ENCODE measurements at places on chromosomes 16 and 17.

DNA sequence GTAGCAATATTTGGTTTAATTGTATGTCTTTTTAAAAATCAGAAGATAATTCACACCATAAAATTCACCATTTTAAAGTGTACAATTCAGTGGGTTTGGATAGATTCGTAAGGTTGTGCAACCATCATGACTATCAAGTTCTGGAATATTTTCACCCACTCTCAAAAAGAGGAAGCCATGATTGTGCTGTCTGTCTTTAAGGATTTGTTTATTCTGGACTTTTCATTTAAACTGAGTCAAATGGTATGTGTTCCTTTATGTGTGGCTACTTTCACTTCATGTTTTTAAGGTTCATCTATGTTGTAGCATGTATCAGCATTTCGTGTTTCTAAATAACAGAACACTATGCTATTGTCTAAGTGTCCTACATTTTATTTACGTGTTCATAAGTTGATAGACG is 68.1 kb upstream of the CPHXL start:
- DNase-seq, result no peak

DNA sequence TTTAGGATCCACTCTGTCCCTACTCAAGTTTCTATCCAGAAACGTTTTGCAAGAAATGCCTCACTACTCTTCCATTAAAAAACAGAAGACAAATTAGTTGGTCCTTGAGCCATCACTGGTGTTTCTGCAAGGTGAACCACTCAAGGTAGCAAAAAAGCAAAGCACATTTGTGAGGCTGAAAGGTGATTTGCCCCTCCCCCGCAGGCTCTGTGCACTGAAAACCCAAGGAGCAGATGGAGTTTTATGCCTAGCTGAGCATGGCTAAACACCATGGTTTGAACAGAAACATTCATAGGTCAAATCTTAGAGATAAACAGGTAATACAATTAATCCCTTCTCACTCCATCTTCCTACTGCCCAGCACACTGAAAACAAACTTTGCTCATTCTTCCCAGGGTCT is 538.2 kb upstream of the CDH5 start:
- no peak for DNase-seq

GRCh38 chr16:9965079-9965478 is 217.1 kb downstream of the GRIN2A start:
- no peak for DNase-seq

DNA sequence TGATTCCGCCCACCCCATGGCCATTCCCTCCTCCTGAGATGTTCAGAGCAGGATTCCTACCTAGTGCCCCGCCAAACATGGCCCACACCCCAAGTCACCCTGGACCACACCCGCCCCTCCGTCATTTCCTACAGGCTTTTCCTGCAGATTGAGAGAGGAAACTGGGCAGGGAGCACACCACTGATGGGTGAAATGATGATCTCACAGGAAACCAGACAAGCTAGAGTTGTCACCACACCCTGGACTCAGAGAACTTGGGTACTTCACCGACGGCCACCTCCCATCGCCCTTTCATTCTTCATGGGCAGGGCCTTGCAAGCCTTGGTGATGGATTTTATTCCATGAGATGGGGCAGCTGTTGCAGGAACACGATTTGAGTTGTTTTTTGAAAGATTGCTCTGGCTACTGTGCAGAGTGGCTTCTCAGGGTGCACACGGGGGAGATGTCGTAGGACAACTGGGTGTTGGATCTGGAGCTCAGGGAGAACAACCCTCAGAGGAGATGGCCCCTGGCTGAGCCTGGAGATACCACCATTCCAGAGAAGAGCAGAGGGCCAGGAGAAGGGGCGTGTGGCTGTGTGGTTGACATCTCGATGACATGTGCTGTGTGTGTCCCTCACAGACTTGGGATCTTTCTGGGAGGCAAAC is 7.4 kb upstream of the B9D1 start:
- DNase-seq, result no peak

GRCh38 chr16:87840271-87840978 is 28.9 kb downstream of the SLC7A5 start:
- no peak for DNase-seq

GRCh38 chr17:79009397-79010303 is at the start of gene CANT1:
Gene CANT1 (minus strand): TSS chr17:79009764. CDS start chr17:78997622, 12,142 bp downstream.
- DNase-seq, result peak; percentile 83

DNA sequence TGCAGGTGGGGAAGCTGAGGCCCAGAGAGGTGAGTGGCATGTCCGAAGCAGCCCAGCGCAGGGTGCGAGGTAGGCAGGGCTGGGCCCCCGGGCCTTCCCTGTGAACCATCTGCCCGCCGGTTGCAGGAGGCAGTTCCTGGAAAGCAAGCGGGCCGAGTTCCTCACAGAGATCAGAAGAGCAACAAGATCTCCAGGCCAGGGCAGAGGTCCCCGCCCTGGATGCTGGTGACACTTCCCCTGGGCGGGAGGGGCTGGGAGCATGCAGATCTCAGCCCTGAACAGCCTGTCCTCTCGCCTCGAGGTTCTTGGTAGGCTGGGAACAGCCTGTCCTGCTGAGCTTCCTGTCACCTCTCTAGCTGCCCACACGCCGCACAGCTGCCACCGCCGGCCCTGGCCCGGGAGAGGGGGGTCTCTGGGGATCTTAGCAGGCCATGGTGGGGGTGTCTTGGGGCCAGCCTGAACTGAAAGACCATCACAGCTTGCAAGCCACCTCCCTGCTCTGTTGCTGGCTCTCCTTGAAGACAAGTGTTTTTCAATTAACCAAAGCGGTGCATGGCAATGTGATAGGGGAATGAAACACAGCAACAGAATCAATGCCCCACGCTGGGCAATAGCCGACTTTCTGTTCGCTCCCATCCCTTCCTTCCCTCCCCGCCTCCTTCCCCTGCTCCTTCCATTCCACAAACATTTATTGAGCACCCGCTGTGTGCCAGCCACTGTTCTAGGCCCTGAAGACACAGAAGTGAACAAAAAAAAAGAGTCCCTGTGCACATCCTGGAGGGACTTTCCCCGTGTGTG is 31.7 kb downstream of the SOCS1 start:
- DNase-seq, result peak; percentile 81

- peak; percentile 20 for DNase-seq
Measured at GRCh38 chr16:253833-254232, 19.2 kb downstream of the FAM234A start.

- DNase-seq, result no peak
Measured at GRCh38 chr16:19431636-19432340, 14.1 kb downstream of the TMC5 start.

DNA sequence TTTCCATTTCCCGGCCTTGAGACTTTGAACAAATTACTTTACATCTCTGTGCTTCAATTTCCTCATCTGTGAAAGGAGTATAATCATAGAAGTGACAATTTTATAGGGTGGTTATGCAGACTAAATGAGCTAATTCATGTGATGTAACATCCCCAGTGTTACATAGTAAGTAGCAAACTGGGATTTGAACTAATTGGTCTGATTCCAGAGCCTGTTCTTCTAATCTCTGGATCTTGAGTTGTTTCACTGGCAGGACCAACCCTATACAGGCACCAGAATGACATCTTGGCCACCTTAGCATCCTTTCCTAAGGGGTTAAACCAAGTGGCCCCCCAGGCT is 77.7 kb downstream of the AATF start:
- DNase-seq, result no peak

GRCh38 chr17:34411646-34412421 is 48.8 kb upstream of the CCL1 start:
- no peak for DNase-seq

DNA sequence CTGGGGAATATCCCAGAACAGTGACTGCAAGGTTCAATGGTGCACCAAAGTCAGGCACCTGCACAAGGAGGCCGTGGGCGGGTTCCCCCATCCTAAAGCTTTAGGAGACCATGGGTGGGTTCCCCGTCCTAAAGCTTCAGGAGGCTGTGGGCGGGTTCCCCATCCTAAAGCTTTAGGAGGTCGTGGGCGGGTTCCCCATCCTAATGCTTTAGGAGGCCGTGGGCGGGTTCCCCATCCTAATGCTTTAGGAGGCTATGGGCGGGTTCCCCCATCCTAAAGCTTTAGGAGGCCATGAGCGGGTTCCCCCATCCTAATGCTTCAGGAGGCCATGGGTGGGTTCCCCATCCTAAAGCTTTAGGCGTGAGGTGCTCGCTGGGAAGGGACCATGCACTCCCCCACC is 313.3 kb downstream of the FOXL1 start:
- no peak for DNase-seq

- DNase-seq, result no peak
Measured at GRCh38 chr17:6641247-6641863, 495 bp downstream of the TXNDC17 start.

DNA sequence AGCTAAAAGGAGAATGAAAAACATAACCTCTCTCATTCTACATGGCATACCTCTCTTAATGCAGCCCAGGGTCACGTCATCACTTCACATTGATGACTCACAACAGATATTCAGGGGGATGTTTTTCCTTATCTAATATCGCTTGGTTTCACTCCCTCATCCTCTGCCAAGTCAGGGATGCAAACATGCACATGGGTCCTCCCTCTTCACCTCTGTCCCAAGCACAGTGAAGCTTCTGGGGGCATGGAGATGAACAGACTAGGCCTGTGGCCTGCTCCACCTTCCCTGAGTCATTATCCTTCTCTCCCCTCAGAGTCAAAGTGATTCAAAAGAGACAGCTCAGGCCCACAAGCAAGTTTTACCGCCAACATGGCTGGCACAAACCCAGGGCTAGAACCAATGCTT is 2.3 kb upstream of the MT2A start:
- no peak for DNase-seq

GRCh38 chr17:80163336-80163735 is 6.5 kb upstream of the CARD14 start:
- DNase-seq, result no peak

DNA sequence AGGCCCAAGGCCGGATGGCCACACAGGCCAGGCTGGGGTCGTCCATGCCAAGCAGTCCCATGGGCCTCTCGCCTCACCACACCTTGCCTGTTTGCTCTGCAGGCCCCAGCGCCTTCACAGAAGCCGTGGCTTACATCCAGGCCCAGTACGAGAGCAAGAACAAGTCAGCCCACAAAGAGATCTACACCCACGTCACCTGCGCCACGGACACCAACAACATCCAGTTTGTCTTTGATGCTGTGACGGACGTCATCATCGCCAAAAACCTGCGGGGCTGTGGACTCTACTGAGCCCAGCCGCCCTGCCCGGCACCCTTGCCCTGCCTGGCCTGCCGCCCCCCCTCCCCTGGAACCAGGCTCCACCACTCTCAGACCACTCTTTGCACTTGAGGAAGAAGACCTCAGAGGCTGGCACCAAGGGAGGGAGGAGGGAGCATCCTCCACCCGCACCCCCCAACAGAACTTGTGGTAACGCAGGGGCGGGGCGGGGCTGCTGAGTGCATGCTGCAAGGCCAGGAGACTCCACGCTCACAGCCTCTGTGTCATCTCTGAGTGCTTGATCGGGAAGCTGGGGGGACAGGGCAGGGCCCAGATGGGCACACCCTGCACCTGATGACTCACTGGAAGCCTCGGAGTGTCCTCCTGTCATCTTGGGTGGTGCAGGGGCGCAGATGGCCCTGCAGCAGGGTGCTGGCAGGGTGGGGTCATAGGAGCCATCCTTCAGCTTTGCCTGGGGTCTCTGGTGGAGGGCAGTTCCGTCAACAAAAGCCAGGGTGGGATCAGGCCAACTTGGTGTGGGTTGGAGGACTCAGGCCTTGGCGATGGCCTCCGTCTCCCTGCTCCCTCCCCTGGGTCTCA is 81.5 kb downstream of the AMFR start:
- DNase-seq, result no peak

- peak; percentile 83 for DNase-seq
Measured at GRCh38 chr17:36148559-36149295, 27.7 kb downstream of the TBC1D3B start.

- no peak for DNase-seq
Measured at GRCh38 chr17:35605678-35606077, 18.6 kb downstream of the AP2B1 start.

DNA sequence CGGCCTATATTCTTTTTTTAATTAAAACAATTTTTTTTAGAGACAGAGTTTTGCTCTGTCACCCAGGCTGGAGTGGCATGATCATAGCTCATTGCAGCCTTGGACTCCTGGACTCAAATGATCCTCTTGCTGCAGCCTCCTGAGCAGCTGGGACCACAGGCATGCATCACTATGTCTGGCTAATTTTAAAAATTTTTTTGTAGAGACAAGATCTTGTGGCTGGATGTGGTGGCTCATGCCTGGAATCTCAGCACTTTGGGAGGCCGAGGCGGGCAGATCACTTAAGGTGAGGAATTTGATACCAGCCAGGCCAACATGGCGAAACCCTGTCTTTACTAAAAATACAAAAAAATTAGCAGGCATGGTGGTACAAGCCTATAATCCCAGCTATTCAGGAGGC is 54.8 kb upstream of the MSI2 start:
- no peak for DNase-seq

GRCh38 chr16:24838554-24839266 is 7.1 kb upstream of the SLC5A11 start:
- DNase-seq, result no peak

DNA sequence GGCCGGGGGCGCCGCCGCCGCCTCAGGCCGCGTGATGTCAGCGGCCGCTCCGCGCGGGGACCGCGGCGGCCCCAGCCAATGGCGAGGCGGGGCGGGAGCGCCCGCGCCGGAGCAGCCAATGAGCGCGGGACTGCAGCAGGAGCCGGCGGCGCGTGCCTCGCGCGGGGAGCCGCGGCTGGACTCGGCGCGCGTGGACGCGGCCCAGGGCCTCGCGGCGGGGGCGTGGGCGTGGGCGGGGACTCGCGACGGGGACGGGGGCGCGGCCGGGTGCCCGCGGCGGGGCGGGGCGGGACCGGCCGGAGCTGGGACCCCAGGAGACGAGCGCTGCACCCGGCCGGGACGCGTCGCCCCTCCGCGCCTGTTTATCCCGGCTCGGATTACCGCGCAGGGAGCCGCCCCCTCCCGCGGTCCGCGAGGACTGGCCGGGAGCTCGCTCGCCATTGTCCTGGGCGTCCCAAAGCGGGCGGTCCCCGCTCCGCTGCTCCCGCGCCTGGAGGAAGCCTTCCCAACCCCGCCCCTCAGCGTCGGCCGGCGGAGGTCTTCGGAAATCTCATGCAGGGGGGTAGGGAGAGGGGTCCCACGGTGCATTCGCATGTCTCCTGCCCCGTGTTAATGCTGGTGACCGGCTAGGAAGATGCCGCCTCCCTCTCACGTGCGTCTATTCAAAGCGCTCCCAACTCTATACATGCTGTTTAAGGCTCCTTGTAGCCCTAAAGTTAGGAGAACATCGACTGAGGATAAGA is at the start of gene RNF157:
Gene RNF157 (minus strand): TSS at position 33 of the 743 bp plus-strand sequence. CDS start 253 bp downstream, outside the sequence.
- DNase-seq, result peak; percentile 55

- peak; percentile 32 for DNase-seq
Measured at GRCh38 chr16:19520861-19521331, 1.0 kb downstream of the GDE1 start.

DNA sequence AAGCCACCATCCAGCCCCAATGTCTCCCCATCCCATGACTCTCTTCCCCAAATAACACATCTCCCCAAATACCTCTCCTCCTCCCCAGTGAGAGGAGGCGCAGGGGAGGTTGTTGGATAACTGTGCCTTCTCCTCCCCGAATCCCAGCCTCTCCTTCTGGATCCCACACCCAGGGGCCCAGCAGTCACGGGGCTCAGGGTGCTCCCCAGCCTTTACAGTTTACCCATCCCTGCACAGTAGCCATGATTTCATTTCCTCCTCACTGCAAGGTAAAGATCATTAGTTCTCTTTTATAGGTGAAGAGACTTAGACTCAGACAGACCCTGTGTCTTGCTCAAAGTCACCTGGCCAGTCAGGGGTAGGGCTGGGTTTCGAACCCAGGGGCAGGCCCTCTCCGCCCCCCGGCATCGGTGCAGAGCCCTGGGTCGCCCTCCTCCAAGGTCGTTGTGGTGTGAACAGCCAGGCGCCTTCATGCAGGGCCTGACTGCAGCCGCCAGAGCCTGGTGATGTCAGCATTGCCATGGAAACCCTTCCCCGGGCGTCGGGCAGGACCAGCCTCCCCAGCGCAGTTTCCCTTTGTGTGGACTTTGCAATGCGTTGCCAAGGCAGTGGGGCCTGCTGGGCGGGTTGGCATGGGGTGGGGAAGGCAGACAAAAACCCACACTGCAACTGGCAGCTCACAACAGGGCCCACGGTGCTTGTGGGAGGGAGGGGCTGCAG is 53.3 kb upstream of the TOB1 start:
- peak; percentile 83 for DNase-seq
